ENCODE measurements at places on chromosomes 12 and 14.

DNA sequence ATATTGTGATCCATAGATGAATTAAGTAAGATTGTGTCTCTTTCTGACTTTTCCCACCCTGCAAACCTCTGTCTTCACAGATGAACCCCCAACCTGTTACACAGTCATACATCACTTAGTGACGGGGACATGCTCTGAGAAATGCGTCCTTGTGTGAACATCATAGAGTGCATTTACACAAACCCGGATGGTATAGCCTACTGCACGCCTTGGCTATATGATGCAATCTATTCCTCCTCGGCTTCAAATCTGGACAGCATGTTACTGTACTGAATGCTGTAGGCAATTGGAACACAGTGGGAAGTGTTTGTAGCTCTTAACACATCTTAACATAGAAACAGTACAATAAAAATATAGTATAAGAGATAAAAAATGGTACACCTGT is 7.4 kb upstream of the TESPA1 start:
- DNase-seq = no peak

DNA sequence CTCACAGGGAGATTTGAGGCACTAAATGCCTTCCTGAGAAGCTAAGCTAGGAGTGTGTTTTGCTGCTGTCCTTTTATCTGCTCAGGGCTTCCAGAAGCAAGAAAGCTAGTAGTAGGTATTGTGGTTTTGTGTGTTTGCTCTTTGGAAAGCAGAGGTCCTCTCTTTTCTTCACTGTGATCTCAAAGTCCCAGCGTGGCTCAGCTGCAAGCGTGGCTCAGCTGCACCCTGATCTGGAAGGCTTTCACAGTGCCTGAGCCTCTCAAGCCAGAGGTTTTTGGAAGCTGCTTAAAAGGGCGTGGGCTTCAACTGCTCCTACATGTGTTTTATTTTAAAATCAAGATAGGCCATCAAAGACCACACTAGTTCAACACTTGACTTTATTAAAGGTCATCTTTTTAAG is 337.4 kb upstream of the RGS6 start:
- no peak for DNase-seq

DNA sequence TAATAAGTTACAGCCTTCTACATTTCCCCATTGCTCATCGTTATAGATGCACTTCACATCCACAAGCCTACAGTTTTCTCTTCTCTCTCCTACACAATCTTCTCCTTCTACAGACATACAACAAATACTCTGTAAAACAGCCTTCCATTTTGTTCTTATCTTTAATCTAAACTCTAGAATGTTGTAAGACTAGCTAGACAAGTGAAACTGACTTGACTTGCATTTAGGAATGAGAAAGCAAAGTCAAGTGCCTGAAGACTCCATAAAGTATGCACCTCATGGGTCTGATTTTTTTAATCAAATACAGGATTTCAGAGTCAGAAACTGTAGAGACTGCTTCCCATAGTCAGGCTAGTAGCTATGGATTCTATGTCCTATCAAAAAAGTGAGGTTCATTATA is 190.3 kb downstream of the KLHL28 start:
- no peak for DNase-seq

GRCh38 chr14:30214461-30215090 is 286.9 kb upstream of the PRKD1 start:
- DNase-seq = no peak

DNA sequence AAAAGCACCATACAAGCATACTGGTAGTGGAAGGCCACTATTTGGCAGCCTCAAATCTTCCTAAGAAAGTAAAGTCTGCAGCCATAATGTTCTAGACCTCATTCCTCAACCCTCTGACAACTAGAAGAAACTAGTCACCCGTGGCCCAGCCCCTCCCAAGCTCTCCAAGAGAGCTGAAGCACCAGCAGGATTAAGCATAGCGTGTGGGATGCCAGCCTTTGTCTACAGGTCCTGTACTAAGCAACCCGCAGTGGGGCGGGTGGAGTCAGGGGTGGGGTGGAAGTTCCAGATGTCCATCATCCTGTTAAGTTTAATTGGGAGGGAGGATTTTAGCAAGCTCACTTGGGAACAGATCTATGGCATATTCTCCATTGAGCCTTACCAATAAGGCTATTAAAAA is 14.2 kb downstream of the SLC11A2 start:
- no peak for DNase-seq

DNA sequence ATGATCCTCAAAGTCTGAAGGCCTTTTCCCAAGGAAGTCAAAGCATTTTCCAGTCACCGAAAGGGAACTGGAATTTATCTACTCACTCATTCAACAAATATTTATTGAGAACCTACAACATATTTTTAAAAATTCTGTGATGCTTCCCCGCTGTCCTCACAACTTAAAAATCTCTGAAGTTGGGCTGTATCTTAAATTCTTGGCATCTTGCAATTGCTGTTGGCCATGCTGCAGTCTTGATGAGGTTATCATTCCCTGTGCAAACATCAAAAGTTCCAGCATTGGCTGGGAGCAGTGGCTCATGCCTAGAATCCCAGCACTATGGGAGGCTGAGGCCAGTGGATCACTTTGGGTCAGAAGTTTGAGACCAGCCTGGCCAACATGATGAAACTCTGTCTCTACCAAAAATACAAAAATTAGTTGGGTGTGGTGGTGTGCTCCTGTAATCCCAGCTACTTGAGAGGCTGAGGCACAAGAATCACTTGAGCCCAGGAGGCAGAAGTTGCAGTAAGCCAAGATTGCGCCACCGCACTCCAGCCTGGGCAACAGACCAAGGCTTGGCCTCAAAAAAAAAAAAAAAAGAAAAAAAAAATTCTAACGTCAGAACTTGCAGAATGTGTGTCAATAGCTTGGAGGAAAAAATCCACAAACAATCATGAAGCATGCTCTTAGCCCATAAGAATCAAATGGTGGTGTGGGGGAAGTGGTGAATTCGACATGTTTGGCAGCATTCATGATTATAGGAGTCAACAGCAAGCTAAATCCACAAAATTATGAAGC is 34.9 kb downstream of the CCDC177 start:
- DNase-seq = no peak

GRCh38 chr14:73784181-73784987 is 67.2 kb upstream of the PTGR2 start:
- DNase-seq = no peak

Measured in activated CD4-positive, CD25-positive, alpha-beta regulatory T cell treated with anti-CD3 and anti-CD28 coated beads, Interleukin-2, amount 50 U/mL, for 72 hours (primary cell).